T-cell (primary cell): ENCODE measurements at places on chromosomes 5 and 9.

- DNase-seq, result no peak
Observed at GRCh38 chr9:7273575-7273974, 515.8 kb downstream of the KDM4C start.

GRCh38 chr5:81859624-81860023 is 108.7 kb upstream of the SSBP2 start:
- no peak for DNase-seq

DNA sequence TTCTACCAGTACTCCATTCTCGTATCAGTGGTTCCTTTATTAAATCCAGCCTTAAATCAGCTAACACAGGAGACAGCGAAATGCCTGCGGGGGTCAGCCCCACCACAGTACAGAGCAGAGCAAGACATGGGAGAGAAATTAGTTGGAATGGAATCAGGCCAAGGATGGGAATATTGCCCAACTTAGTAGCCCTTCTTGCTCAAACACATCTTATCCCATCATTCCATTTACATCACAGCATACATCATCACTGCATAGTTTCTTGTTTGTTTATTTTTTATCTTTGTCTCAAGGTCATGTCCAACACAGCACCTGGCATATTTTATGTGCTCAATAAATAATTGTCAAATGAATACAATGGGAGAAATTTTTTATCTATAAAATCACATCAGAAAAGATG is 34.3 kb upstream of the DAB2 start:
- no peak for DNase-seq

- DNase-seq, result peak; percentile 64
Observed at GRCh38 chr5:175478384-175479124, at the start of gene SFXN1. TSS of gene SFXN1 (plus strand) at chr5:175478560. CDS start at chr5:175492104, 13,544 bp downstream.

- DNase-seq, result no peak
Observed at GRCh38 chr5:32222723-32223470, 48.8 kb upstream of the GOLPH3 start.

DNA sequence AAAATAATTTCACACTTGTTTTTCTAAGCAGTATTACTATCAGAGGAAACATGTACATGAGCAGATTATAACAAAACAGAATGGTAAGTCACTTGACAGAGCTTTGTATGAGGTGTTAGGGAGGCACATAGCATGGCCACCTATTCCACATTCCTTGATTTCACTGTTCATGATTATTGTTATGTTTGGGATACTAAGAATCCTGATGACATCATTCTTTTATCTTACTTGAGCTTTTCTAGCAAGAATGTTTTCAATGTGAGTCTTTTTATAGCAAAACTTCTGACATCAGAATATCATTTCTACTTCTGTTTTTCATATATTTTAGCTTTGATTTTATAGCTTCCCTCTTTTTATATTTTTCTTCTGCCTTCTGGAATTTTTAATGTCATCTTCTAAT is 208.2 kb downstream of the DMRTA1 start:
- DNase-seq, result no peak

GRCh38 chr5:102324714-102325113 is 28.6 kb upstream of the SLCO4C1 start:
- DNase-seq, result no peak

GRCh38 chr5:40089269-40089668 is 590.4 kb upstream of the PTGER4 start:
- no peak for DNase-seq

DNA sequence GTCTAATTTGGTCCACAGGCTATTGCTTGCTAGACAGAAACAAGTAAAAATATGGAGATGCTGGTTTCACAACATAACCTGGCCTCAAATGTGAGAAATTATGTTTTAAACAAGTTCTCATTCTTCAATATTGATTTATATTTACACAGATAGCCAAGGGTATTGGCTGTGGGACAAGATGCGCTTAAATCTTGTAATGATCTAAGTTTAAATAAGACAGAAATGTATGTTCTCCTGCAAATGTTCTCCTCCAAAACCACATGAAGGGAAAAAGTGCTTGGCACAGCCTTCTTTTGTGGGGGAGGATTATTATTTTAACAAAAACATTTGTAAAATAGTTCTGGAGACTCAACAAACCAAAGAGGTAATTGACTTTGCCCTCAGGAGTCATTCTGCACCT is 356.0 kb downstream of the DMAC1 start:
- DNase-seq, result no peak

DNA sequence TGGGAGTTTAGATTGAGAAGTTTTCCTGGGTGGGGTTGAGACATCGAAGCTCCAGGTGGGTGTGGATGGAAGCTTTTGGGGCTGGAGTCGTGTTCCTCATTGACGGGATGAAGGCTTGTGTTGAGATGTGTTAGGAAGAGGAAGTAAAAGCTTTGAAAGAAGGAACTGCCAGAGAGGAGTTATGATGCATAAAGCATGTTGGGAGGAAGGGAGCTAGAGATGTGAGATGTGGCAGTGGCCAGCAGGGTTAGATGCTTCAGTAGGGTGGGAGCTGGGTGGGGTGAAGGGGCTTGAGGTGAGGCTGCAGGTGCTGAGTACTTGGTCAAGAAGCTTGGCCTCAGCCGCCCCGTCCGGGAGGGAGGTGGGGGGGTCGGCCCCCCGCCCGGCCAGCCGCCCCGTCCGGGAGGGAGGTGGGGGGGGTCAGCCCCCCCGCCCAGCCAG is 56.7 kb downstream of the HSPA4 start:
- DNase-seq, result no peak

DNA sequence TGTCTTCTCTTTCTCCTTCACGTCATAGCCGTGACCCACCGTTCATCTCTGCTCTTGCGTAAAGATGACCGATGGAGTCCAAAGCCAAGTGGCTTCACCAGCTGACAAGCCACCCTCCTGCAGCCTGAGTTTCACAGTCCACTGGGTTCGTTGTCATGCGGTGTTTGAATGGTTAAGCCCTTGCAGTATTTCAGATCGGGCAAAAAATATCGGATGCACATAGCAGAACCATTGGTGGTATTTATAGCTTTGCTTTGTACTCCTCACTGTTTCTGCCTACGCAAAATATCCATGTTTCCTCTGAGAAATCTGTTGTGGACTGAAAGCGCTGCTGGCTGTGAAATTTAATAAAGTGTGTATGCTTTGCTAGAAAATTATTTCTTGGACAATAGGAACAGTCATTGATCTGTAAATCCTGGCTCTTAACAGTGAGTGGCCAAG is 34.5 kb upstream of the NCS1 start:
- DNase-seq, result no peak

GRCh38 chr9:104993291-104993963 is 65.5 kb upstream of the ABCA1 start:
- DNase-seq, result peak; percentile 14

- DNase-seq, result no peak
Observed at GRCh38 chr5:135438636-135439221, 8.4 kb downstream of the DCANP1 start.

DNA sequence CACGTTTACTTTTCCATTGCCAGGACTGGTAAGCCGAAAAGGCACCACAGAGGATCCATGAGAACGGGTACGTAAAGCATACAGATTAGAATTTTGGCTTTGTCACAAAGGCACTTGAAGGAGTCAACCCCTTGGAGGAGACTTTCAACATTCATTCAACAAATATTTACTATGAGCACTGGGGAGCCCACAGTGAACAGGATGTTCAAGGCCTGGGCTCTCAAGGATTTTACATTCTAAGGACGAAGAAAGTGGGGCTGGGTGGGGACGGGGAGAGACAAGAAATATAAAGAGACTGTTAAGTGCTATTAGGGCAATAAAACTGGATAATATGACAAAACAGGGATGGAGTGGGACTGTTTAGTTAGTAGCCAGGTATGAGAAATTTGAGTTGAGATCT is 66.0 kb downstream of the KLF4 start:
- DNase-seq, result no peak

DNA sequence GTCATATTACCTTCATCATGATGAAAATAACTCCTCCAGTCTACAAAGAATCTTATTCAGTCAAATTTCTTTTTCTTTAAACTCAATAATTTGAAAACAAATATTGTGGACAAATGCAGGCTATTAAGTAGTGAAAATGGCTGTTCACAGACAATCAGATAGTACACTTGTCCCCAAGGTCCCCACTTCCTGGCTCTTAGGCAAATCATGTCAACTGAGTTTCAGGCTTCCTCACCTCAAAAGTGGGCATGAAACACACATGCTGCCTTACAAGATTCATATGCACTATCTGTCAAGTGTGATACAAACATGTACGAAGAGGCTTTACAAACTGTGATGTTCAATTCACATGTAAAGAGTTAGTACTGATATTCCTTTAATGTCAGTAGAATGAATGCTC is 385.2 kb upstream of the SEMA6A start:
- no peak for DNase-seq

- no peak for DNase-seq
Observed at GRCh38 chr9:97484134-97484533, 17.3 kb upstream of the TMOD1 start.

DNA sequence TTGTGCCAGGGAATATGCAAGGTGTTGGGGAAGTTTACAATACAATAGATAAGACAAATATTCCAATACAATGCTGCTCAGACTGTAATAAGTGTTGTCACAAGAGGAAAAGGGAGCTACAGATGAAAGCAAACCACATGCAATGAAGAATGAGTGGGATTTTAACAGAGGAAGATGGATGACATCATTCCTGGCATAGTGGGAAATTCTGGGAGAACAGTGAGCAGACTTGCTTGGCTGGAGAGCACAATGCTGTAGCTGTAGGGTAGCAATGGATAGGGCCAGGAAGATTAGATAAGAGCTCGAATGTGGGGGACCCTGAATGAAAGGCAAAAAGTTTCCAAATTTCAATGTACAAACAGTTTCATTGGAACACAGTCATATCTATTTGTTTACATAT is 9.5 kb upstream of the DPYSL3 start:
- DNase-seq, result no peak

DNA sequence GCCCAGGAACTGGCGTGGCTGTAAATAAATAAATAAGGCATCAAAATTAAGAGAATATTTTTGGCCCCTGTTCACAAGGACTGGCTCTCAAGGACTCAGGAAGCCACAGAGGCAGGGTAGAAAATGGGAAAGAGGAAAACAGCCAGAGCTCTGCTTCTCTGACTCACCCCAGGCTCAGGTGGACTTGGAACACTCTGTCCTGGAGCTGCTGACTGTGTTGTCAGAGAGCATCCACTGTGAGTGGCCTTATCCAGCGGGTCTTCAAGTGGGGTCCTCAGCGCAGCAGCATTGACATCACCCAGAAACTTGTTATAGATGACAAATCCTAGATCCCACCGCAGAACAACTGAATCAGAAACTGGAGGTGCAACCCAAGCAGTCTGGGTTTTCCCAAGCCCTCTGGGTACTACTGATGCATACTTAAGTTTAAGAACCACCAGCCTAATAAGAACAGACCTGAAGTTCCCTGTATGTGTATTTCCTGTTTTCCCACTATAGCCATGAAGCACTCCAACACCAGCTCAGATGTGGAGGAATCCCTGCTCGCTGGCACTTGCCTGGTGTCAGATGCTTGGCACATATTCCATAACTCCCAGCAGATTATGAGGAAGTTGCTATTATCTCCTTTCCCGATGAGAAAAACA is 20.5 kb downstream of the ADRA1B start:
- no peak for DNase-seq

GRCh38 chr5:121033334-121033733 is 569.2 kb downstream of the PRR16 start:
- no peak for DNase-seq

- no peak for DNase-seq
Observed at GRCh38 chr9:37521111-37521510, 35.4 kb downstream of the POLR1E start.

- DNase-seq, result no peak
Observed at GRCh38 chr5:39517800-39518199, 93.0 kb upstream of the DAB2 start.

DNA sequence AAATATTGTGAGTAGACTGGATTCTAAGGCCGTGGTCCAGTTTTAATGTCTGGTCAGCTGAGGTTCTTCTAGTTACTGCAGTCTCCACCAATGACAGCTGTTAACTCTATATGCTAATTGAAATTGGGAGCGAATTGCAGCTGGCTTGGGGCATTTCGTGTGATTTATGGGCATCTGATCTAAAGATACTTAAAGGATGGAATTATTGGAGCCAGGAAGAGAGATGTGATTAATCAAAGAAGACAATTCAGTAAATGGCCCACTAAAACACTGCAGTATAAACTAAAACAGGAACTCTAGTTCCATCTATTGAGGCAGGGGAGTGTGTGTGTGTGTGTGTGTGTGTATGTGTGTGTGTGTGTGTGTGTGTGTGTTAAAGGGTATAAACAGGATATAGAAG is 157.5 kb upstream of the IQGAP2 start:
- no peak for DNase-seq

GRCh38 chr9:13587571-13587970 is 308.1 kb upstream of the MPDZ start:
- no peak for DNase-seq

DNA sequence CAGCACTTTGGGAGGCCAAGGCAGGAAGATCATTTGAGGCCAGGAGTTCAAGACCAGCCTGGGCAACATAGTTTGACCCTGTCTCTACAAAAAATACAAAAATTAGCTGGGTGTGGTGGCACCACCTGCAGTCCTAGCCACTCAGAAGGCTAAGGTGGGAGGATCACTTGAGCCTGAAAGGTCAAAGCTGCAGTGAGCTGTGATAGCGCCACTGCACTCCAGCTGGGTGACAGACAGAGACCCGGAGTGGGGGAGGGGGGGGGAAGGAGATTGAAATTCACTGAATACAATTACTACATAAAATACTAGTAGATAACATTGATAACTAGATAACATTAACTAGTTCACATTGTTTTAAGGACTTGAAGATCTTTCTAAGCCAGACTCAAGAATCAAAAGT is 345.6 kb downstream of the BNC2 start:
- no peak for DNase-seq

DNA sequence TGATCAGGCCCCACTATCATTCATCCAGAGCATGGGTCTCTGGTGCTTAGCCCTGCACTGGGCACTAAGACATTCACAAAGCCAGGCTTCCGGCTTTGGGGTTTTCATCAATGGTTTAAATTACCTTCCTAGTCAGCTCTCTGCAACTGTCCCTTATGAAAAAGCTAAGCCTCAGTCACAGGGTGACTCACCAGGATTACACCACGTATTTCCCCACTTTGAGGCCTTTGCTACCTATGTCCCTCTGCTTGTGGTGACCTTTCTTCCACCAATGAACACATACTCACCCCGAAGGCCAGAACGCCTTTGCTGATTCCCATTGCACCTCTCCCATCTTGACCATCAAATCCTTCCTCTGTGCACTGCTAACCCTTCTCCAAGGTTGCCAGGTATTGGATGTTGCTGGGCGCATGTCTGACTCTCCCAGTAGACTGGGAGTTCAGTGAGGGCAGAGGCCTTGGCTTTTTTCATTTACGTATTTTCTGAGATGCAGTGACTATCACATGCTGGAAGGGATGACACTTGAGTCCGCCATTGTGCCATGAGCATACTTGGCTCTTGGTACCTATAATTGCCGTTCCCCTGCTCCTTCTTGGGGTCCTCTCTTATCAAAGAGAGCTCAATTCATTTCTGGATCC is 58.7 kb upstream of the TNFSF8 start:
- no peak for DNase-seq

GRCh38 chr9:105191508-105192121 is 52.8 kb upstream of the SLC44A1 start:
- no peak for DNase-seq

DNA sequence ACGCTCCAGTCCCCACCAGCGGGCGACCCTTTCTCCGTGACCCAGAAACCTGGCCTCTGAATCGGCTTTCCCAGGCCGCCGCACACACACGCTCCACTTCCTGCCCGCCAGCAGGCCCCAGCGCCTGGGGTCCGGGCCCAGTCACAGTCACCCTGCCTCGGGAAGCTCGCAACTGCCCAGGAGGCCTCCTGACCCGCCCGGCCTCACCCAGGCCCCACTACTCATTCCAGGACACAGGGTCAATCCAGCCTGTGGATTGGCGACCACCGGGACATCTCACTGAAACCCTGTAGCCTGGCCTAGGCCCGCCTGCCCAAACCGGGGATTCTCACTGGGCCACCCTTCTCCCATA is 2.7 kb upstream of the IRX4 start:
- DNase-seq, result no peak
